ENCODE measurements at places on chromosomes 3 and 15.

DNA sequence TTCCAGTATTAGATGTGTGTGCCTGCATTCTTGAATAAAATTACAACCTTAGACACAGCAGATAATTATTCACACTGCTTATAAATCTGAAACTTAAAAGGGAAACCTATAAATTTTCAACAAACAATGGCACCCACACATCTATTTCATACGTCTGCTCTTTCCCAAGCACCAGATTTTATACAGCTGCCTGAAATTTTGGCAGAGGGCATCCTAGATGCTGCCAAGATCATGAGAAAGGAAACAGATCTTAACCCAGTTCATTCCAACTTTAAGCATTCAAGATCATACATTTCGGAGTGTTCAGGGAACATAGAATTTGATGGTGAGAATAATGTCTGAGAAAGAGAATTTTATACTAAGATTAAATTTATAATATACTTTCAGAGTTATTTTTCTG lies 53.1 kb downstream of the CLDN1 start:
- DNase-seq: no peak

- DNase-seq: peak; percentile 62
Observed at GRCh38 chr15:88904624-88905327, 8.4 kb downstream of the MFGE8 start.

- no peak for DNase-seq
Observed at GRCh38 chr3:50653937-50654595, 20.7 kb upstream of the DOCK3 start.

GRCh38 chr3:15630646-15631350 lies 29.3 kb downstream of the BTD start:
- peak; percentile 30 for DNase-seq

- no peak for DNase-seq
Observed at GRCh38 chr15:54456413-54456812, 478.2 kb downstream of the UNC13C start.

GRCh38 chr3:9316881-9317361 lies 45.9 kb upstream of the THUMPD3 start:
- DNase-seq: no peak

- no peak for DNase-seq
Observed at GRCh38 chr3:64903006-64903405, 215.2 kb upstream of the ADAMTS9 start.

DNA sequence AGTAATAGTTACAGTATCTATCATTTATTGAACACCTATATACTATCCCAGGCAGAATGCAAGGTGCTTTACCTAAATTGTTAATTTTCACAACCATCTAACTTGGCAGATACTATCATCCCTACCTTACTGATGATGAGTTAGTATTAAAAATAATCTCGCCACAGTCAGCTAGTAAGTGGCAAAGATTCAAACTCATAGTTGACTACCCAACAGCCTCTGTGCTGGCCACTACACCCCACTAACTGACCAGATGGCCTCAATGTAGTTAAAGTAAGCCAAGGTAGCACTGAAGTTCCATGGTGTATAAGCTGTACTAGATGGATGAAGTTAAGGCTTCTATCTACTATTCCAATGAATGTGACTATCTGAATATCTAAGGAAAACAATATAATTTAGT lies 44.8 kb downstream of the PEAK1 start:
- no peak for DNase-seq

DNA sequence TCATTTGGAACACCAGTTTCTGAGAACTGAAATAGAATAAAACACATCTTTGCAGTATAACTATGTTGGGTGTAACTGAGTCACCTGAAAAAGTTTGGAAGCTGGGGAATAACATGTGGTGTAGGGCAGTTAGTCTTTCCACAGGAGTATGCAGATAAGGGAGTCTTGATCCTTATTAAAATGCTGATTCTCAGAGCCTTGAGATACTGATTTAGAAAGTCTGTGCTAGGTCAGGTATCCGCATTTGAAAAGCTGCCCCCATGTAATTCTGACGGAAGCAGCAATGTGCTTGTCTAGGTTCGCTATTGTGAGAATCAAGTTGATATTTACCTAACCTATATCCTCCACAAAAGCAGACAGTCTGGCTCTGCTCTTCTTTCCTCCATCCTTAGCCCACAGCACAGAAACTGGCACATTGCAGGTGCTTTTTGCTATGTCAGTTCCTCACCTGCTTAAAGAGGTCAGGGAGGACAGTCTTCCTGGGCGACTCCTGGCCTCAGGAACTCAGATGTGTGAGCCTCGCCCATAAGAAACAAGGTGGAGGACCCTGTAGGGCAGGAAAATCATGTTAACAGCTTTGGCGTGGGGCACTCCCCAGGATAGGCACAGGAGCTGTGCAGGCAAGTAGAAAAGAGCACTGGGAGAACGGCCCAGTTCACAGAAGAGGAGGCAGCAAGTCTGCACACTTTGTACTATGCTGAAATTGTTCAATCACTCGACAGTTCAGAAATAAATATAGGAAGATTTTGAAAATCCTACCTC lies 27.6 kb upstream of the SRPRB start:
- DNase-seq: no peak

DNA sequence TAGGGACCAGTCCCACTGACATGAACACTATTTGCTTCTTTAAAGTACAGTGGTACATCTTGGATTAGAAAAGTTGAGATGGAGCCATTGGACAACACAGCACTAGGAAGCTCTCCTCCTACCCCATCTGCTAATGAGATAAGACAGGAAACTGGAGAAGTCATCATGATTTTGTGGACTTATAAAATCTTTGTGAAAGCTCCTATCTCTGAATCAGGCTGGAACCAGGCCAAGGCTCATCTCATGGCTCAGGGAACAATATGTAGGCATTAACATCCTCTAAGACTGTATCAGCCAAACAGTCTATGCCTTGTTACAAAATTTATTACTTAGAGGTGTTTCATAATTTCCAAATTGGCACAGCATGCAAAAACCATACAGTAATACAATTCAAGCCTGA lies 84.1 kb downstream of the BOC start:
- DNase-seq: no peak

DNA sequence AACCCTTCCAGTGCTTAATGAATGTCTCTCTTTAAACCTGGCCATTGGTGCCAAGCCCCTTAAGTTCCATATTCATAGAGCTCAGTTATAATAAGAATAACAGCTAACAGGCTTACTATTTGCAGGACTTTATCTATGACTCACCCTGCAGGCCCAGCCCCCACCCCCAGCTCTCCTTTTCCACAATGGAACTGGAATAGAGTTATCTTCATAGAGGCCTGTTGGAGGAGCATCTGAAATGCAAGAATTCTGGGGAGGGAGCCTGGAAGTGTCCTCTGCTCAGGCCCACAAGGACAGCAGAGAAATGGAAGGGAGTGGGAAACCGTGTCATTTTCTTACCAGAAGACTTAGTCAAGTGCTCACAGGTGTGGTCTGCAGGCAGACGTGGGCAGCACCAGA lies 52.8 kb downstream of the SEMA5B start:
- DNase-seq: no peak

- no peak for DNase-seq
Observed at GRCh38 chr3:151300539-151300938, 16.1 kb downstream of the GPR87 start.

- no peak for DNase-seq
Observed at GRCh38 chr3:105860641-105861040, 8.2 kb downstream of the CBLB start.

DNA sequence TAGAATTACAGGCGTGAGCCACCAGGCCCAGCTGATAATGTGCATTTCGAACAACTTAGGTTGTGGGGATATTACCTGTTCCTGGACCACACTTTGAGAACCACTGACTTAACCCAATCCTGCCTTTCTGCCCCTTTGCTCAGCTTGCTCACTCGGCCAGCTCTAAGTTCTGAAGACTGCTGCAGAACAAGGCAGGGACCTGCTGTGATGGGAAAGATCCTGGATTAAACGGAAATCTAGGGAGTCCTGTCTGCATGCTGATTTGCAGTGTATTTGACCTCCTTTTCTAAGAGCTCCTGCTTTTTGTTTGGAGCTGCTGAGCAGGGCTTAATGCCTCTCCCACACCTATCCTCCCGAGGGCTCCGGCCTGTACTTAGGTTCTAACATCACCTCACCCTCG lies 2.9 kb downstream of the LTK start:
- peak; percentile 40 for DNase-seq

Data from RKO (cell line).